ENCODE measurements at places on chromosomes 5 and 9.

GRCh38 chr9:133990366-133991213 lies 1.5 kb downstream of the VAV2 start:
- no peak for DNase-seq

GRCh38 chr9:134325813-134326723 lies at the start of gene RXRA:
RXRA (plus strand) TSS chr9:134326455; CDS start chr9:134326632, 177 bp downstream.
- peak; percentile 60 for DNase-seq

GRCh38 chr9:125949703-125950460 lies 202.7 kb downstream of the PBX3 start:
- DNase-seq: no peak

GRCh38 chr5:181243564-181244343 lies at the start of gene RACK1:
RACK1 (minus strand) TSS chr5:181243906; CDS start chr5:181243800, 106 bp downstream.
- DNase-seq: no peak

DNA sequence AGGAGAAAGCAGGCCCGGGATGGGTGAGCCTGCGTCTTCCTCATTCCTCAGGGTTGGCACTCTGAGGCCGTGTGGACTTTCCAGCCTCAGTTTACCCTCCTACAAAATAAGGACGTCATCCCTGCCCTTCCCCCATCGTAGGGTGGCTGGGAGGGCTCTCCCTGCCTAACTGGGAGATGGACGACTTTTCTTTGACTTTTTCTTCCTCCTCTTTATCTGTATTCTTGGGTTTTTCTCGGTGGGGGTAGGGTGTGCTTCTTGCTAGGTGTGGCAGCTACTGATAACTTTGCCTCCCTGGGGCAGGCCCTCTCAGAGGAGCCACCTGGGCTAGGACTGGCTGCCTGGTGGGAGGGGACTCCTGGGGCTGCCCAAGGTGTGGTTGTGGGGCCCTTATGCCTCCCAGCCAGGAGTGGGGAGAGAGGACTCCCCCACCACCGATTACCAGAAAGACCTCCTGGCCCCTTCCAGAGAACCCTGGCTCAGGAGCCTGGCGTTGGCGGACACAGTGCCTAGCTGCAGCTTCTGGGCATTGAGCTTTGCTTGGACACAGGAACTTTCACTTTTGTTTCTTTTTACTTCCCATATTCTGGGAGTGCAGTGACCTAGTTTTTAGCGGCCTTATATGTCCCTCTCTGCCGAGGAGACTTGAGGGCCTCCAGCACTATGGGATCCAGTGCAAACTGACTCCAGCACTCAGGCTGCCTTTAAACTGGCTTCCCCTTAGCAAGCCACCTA lies 6.1 kb downstream of the GLIPR2 start:
- no peak for DNase-seq

GRCh38 chr5:113034182-113034773 lies 57.7 kb downstream of the DCP2 start:
- no peak for DNase-seq

DNA sequence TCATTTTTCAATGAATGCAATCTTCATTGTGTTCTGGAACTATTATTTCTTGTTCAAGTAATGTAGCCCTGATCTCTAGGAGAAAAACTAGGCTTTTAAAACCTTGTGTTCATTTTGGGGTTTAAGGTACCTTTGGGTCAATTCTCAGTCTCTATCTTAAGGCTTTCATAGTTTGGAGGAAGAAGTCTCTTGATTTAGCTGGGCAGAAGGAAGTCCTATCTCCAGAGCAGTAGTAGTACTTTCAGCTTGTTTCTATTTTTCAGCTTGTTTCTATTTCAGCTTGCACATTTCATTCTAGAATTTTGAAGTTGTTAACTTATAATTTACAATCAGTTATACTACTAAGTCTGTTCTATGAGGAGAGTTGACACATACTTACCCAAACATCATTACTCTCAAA lies 15.2 kb downstream of the CSNK1G3 start:
- no peak for DNase-seq

DNA sequence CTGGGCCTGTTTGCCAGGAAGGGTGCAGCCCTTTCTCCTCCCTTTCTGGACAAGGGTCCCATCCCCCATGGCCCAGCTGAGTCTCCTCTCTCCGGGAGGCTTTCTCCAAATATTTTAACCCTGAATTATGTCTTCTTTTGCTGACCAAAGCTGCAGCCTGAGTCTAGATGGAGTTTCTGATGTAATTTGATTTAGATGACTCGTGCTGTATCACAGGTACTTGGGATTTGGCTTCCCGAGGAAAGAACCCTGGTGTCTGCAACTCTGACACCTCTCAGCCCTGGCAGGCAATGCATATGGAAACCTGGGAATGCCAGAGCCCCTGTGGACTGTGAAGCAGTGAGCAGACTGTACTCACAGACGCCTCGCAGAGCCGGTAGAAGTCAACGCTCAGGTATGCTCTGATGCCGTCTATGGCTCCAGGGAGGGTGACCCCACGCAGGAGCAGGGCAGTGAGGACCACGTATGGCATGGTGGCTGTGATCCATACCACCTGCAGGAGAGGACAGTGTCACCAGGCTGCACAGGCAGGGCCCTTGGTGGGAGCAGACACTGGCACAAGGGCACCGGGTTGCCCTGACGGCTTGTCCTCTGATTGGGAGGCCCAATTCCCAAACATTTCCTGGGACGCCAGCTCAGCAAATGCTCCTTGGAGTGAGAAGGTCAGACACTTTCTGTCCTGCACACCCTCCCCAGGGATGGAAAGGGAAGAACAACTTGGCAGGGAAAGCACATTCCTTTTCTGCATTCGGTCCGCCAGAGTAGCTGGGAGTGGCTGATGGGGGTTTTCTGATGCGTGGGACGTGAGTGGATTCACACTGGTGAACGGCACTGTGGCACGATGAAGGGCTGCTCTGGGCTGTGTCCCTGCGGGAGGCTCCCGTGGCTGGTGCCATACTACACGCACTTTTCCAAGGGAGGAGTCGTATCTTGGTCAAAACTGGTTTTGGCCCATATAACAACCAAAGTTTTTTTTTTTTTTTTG lies 24.7 kb downstream of the SLC6A3 start:
- DNase-seq: no peak

DNA sequence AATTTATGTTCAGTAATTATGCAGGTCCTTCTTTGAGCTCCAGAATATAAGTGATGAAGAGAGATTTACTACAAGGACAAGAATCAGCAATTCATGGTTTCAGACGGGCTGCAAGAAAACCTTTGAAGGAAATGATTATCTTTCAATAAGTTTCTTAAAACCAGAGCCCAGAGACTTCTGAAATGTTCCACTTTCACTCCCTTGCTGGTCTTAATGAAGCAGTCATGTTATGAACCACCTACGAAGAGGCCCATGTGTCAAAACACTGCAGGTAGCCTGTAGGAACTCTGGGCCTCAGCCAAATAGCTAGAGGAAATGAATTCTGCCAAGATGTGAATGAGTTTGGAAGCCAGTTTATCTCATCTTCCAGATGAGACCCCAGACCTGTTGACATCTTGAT lies 505.9 kb upstream of the MEF2C start:
- DNase-seq: no peak

DNA sequence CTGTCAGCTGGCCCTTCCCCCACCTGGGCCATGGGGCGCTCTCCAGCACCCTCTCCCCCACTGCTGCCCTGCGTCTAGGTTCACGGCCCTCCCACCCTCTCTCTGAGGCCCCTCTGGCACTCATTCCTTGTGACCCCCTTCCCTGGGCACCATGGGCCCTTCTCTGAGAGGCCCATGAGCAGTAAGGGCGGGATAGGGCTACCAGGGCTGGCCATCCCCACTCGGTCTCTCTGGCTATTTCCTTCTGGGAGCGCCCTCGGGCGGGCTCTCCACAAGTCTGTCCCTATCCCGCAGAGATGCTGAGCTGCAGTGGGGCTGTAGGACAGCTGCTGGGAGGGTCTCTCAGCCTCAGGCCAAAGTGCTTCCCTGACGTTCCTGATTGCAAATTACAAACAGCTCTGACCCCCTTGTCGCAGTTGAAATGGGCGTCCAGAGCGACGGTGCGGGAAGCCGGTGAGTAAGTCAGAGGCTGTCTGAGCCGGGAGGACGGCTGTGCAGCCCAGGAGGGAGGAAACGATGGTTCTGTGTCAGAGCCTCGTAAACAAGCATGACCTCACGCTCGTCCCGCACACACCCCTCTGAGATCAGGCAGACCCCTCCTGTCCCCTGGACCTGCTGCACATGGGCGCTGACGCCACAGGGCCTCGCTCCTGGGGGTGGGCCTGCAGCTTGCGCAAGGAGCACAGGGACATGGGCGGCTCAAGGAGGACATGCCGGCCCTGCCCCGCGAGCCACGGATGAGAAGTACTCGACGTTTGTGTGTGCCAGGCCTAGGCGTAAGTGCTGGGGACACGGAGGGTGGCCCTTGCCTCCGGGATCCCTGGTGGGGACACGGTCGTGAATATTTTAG lies 36.3 kb upstream of the GFPT2 start:
- DNase-seq: no peak

GRCh38 chr9:102497709-102498108 lies 497.4 kb upstream of the CYLC2 start:
- DNase-seq: no peak

Data from stimulated activated naive CD4-positive, alpha-beta T cell treated with Interleukin-2 at 50 U/mL for 16 hours (primary cell).